ENCODE measurements at places on chromosomes 7 and 10.

GRCh38 chr7:12930534-12930933 lies 243.1 kb downstream of the ARL4A start:
- peak; percentile 44 for DNase-seq

GRCh38 chr7:12581897-12582296 lies 11.4 kb downstream of the SCIN start:
- no peak for DNase-seq

DNA sequence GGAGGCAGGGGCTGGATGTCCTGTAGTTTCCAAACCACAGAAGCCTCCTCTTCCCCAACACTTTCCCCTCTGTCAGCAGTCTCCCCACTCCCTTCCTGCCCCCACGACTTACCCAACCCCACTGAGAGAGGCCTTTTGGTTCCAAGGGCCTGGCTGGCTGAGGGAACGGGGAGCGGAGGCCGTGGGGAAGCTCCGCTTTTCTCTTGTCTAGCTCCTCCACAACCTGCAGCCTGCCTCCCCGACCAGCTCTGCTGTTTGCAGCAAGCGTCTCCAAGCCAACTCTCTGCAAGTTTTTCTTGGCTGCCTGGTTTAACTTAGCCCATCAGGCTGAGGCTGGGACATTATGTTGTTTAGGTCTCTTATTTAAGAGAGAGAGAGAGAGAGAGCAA lies 126.8 kb downstream of the NEURL1 start:
- DNase-seq, result no peak

DNA sequence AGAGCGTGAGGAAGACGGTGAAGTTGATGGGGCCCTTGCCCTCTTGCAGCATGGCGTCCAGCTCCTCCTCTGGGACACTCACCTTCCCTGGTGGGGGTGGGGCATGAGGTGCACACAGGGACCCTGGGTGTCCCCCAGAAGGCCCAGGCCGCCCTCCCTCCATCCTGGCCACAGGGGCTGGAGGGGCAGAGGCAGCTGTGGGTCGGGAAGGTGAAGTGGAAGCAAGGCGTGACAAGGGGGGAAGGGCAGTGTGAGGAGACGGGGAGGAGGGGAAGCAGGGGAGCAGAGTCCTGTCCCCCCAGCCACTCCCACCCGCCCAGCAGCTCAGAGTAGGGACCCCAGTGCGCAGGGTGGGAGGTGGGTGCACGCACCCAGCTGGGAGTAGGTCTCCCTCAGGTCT lies 791 bp downstream of the MYL7 start:
- no peak for DNase-seq

DNA sequence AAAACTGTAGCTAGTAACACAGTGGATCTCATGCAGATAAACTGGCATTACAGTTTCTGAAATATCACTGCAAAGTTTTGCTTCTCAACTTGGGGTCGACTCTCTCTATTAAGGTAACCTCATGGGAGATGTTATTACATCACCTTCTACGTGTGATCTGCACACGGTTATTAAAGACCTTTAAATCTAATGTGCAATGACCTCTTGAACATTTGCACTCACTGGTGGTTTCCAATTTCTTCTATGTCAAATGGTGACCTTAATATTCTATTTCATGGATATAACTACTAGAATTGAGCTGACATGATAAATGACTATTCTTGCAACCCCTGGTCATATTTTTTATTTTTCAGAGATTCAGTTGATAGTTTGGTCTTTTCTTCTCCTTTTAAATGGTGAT lies 191.3 kb downstream of the PPP1R3A start:
- no peak for DNase-seq

GRCh38 chr10:131038056-131038455 lies 273.5 kb downstream of the TCERG1L start:
- no peak for DNase-seq

GRCh38 chr10:113648478-113648877 lies 15.4 kb downstream of the NRAP start:
- no peak for DNase-seq

GRCh38 chr7:10212649-10213048 lies 761.0 kb upstream of the PHF14 start:
- DNase-seq, result no peak

DNA sequence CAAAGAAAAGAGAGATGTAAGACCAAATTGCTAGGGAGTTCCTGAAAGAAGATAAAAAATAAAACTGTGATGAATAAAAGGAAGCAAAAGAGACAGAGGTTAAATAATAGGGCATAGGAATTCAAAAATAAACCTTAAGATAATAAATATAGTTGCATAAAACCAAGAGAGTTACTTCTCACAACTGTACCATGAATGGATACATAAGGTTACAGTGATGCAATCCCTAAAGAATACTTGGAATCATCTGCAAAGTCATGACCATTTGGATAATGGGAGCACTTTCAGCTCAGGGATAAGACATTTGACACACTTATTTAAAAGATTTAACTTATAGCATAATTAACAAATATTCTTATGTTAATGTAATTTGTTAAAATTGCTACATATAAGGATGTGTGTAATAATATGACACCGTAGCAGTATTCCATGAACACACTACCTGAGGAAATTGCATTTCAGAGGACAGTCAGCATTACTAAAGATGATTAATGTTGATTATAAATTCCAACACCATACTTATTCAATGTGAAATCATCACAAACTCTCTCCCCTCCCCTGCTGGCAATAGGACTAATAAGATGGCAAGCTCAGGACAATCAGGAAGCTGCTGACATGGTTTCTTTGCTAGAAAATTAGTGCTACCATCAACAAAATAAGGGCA lies 202.1 kb upstream of the AKR1E2 start:
- DNase-seq, result no peak

DNA sequence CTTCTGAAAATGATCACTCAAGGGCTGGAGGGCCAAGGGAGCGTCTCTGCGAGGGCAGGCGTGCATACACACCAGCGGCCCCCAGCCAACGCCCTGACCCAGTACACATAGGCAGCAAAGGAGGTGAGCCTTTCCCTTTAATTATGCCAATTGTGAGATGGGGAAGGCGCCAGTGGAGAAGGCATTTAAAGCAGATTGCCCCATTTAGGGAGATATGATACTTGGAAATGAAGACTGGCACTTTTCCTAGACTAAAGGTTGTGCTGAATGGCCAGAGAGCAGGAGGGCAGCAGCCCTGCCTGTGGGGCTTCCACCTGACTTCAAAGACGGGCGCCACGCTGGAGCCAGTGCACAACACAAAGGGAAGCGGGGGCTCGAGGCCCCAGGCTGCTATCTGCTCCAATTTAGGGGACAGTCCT lies 24.1 kb downstream of the HIPK2 start:
- DNase-seq, result no peak

DNA sequence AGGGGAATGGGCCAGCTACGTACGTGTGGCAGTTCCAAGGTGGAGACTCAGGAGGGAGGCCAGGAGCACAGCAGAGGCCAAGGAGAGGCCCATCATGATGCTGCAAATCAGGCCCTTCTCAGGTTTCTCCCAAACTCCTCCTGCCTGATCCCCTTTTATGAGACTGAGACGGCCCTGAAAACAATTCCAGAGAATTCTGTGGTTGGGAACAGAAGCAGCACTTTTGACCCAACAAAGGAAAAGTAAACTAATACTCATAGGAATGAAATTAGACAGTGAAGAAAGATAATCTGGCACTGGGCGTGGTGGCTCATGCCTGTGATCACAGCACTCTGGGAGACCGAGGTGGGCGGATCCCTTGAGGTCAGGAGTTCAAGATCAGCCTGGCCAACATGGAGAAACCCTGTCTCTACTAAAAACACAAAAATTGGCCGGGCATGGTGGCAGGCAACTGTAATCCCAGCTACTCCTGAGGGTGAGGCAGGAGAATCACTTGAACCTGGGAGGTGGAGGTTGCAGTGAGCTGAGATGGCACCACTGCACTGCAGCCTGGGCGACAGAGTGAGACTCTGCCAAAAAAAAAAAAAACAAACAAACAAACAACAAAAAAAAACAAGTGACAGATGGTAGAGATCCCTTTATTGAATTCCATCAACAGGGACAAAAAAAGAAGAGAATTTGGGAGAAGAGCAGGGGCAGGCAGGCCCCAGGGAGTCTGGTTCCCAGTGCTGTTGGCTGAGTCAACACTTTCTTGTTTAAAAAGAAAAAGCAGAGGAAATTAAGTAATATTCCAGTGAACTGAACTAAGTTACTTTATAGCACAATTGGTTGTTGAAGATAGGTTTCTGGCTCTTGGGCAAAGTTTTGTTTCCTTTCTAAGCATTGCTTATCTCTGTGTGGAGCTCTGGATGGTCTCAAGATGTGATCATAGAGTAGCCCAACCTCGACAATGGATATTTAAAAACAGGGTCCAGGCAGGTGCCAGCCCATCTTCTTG lies at the start of gene CCL26:
TSS of gene CCL26 (minus strand) at position 131 of the 997 bp plus-strand sequence. CDS start at position 96, 35 bp downstream.
- no peak for DNase-seq

DNA sequence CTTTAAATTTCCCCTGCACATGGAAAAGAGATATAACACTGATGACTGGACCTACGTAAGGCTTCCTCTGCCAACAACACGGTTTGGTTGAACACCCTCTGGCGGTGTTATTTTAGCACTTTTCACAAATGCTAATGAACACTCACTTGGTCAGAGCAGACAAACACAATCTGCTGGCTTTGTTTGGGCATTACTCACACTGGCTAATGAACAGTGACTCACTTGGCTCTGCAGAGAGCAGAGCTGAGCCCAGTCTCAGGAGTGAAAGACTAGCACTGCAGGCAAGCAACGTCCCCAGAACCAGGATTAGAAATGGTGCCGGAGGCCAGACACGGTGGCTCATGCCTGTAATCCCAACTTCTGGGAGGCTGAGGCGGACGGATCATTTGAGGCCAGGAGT lies 430.8 kb downstream of the PLXNA4 start:
- DNase-seq, result no peak

DNA sequence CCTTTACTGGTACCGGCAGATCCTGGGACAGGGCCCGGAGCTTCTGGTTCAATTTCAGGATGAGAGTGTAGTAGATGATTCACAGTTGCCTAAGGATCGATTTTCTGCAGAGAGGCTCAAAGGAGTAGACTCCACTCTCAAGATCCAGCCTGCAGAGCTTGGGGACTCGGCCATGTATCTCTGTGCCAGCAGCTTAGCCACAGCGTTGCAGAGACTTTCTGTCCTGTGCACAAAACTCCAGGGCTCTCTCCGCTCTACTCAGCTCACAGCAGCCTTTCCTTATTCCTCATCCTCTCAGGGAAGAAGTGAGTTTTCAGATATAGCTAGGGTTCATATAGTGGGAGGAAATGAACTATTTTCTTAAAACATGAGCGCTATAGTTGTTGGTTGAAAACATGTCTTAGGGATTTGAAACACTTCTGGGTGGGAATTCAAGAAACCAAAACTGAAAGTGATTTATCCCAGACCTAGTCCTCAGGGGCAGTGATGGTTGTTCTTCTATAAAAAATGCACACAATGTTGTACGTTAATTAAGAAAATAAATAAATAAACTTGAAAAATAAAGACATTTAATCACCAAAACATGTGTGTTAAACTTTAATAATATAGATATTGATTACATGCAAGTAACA lies 150.2 kb upstream of the PRSS58 start:
- DNase-seq, result no peak

GRCh38 chr7:22990588-22990949 lies 23.4 kb downstream of the HYCC1 start:
- DNase-seq, result no peak

- no peak for DNase-seq
Observed at GRCh38 chr10:131657318-131657984, 243.4 kb upstream of the PPP2R2D start.

GRCh38 chr10:103661198-103661950 lies 167.9 kb downstream of the NEURL1 start:
- no peak for DNase-seq

DNA sequence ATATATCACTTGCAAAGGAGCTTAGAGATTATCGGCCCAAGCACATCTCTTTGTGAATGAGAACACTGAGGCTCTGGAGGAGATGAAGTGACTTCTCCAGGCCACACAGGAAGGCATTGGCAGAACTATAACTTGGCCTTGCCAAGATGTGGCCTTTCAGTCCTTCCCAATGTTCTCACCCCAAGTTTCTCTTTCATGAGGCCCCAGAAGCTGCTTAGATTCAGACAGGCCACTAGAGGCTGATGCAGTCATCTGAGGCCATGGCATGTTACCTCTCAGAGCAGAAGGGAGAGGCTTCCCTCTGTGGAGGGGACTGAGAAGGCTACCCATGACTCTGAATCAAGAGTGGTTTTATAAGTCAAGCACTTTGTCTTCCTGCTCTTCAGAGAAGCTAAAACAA lies 1003.7 kb downstream of the LRMDA start:
- DNase-seq, result no peak

Data from CMK (cell line).